Hematopoietic multipotent progenitor cell treated with erythropoietin and hydrocortisone succinate and interleukin-3 and kit ligand, for 15 days (in vitro differentiated cells): ENCODE measurements at places on chromosomes 7 and 10.

DNA sequence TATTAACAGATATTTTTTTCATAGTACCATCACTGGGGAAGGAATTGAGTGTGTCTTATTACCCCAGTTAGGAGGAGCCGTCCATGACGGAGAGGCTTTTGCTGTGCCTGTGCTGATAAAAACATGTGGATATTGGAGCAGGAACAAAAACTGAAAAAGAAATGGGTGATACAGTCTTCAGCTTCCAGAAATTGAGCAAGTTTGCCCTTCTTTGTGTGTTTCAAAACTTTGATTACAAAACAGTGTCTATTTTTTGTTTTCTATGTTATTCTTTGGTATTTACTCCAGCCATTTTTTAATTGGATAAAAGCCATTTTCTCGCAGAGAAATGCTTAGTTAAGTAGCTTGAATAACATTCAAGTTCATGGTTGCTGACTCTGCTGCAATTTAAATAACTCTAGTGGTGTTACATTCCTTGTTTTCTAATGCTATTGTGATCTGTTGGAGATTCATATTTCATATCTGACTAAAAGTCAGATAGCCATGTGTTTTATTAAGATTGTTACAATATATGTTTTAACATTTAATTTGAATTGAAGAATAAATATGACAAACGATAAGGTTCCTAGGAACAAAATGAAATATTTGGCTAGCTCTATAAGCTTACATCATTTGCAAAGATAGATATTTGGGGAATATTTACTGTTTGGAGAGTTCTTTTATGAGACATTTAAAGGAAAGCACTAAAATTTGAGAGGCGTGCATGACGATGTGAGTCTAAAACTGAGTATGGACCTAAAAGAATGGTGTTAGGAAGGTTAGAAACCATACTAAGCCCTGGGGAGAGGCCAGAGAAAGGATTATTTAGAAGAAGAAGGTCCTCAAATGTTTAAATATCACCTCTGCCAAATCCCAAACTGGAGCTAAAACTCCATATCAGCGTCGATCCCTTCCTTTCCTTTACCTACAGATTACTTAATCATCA lies 747.3 kb upstream of the CELF2 start:
- DNase-seq: no peak

- no peak for DNase-seq
Measured at GRCh38 chr10:114304571-114305421, 65.7 kb downstream of the VWA2 start.

- no peak for DNase-seq
Measured at GRCh38 chr7:67309764-67310549, 313.3 kb downstream of the TYW1 start.

GRCh38 chr7:3028071-3028757 lies 15.5 kb downstream of the CARD11 start:
- no peak for DNase-seq

DNA sequence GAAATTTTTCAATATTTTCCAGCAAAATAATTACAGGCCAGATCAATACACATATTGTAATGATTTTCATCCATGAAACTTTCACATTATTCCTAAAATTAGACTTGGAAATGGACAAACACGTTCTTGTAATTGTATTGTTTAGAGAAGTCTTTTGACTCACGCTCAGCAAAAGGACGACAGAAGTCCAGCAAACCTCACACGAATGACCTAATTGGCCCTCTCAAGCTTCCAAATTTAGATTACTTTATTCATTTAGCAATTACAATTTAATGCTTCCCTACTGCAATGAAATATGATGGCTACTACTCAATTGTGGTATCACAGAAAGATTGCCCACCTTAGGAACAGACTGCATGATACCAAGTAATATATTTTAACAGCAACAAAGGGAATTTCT lies 702.2 kb downstream of the MAGI2 start:
- no peak for DNase-seq

GRCh38 chr10:51176976-51177695 lies 102.8 kb downstream of the PRKG1 start:
- DNase-seq: no peak

DNA sequence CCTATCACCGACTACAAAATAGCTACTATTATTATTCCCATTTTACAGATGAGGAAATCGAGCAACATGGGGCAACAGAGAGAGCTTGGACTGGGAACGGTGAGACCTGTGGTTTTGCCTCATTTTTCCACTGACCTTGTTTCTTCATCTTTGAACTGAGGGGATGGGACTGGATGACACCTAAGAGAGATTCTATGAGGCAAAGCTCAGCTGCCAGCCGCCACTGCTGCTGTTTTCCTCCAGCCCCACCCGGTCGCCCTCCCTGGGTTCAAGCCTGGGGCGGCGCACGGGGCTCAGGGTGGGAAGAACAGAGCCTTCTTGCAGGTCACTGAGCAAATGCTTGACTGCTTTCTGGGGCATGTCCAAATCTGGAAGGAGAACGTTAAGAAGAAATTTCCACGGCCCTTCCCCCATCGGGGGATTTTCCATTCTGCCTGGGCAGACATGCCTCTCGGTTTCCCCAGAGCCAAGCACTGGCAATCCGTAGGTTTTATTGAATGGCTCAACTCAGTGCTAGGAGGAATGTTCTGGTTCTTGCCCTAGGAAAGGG lies 12.3 kb downstream of the DDIT4 start:
- DNase-seq: no peak

GRCh38 chr10:8894148-8894547 lies 839.7 kb downstream of the GATA3 start:
- DNase-seq: no peak

DNA sequence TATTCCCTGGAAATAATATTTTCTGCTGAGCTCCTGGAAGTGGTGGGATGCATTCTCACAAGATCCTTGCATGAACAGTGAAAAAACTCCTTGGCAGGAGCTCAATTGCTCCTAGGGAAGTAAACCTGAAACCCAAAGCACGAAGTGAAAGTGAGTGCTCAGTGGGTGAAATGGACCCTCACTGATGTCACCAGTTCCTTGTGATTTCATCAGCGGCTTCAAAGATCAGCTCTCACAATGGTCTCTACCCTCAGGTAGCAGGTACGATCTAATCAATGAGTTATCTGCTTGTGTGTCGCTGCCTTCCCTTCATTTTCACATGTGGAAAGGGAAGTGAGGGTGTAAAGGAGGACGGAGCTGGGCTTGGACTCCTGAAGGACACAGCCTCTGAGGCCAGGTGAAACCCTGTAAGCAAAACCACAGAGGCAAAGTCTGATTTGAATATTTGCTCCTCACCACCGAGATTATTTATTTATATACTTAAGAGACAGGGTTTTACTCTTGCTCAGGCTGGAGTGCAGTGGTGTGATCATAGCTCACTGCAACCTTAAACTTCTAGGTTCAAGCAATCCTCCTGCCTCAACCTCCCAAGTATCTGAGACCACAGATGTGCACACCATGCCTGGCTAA lies 255.4 kb upstream of the LYZL1 start:
- DNase-seq: no peak

- DNase-seq: no peak
Measured at GRCh38 chr10:131464789-131465188, 153.3 kb upstream of the TCERG1L start.

GRCh38 chr10:17120694-17121093 lies 8.9 kb downstream of the CUBN start:
- no peak for DNase-seq

- no peak for DNase-seq
Measured at GRCh38 chr10:15265056-15265455, 96.6 kb upstream of the NMT2 start.

- DNase-seq: no peak
Measured at GRCh38 chr10:44885710-44886109, 25.4 kb upstream of the TMEM72 start.

DNA sequence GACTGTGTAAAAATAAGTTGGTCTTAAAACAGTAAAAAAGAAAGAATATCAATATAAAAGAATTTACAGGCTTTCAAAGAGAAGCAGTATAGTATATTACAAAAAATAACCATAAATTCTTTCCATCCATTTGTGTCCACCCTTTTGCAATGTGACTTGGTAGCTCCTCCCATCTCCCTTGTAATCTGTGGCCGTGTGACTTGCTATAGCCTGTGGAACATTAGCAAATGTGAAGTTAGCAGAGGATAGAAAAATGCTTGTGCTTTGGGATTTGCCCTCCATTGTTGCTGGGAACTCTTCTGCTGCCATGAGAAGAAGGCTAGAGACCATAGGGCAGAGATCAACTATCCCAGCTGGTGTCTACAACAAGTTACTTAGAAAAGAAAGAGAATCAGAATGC lies 30.2 kb downstream of the KLHL7 start:
- no peak for DNase-seq

GRCh38 chr7:22793593-22794462 lies 28.8 kb downstream of the TOMM7 start:
- no peak for DNase-seq

DNA sequence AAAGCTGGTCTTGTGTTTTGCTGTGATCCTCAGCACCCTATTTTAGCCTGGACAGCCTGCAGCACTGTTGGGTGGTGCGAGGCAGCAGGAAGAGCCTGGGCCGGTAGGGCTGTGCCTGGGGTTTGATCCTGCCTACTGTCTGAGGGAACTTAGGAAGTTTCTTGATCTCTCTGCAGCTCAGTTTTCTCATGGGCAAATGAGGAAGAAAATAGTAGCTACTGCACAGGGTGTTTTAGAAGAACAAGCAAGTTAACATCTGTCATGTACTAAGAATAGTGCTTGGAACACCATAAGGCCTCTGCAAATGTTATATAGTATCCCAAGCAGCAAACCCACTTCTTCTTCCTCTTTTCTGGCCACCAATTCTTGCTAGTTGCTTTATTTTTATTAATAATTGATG lies 12.0 kb upstream of the AGR2 start:
- DNase-seq: no peak

- DNase-seq: no peak
Measured at GRCh38 chr7:27839099-27839498, 99.1 kb downstream of the TAX1BP1 start.

GRCh38 chr10:7302392-7302906 lies 108.4 kb downstream of the SFMBT2 start:
- no peak for DNase-seq

DNA sequence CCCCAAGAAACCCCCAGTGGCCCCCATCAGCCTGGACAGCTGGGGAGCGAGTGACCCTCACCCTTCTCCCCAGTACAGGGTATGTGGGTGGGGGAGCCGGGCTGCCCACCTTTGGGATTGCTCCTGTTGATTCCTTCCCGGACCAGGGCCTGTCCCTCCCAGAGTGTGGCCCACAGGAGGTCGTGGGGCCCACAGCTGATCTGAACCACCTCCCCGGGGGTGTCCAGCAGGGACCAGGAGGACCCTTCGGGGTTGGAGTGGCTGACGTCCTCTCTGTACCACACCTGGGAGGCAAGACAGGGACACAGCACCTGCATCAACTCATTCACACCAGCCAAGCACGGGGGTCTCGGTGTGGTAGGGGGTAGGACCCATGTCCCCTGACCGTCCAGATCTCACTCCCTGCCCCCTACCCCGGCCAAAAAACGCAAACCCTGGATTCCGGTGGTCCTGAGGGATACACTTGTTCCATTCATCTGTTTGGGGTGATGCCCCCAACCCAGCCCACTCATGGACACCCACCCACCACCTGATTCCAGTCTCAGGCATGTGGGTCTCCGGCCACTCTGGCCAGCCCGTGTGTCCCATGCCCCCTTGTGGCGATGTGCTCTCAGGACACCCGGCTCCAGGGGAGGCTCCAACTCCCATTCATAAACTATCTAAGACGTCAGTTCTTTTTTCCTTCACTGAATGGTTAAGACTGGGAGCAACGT lies 10.9 kb downstream of the TECPR1 start:
- peak; percentile 27 for DNase-seq

DNA sequence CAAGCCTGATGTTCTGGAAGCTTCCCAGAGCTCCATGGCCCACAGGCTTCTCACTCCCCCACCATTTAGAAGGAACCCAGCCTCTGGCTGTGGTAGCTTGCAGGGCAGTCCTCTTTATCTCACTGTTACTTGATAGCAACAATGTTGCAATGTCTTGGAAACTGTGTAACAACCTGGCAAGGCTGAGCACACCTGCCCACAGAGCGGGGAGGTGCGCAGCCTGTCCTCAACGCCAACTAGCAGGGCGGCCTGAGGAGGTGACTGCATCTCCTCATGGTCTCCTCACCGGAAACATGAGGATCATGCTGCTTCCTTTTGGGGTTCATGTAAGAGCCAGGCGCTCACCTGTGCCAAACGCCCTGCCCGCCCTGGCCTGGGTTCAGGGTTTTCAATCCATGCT lies 43.7 kb upstream of the INSIG1 start:
- DNase-seq: no peak

DNA sequence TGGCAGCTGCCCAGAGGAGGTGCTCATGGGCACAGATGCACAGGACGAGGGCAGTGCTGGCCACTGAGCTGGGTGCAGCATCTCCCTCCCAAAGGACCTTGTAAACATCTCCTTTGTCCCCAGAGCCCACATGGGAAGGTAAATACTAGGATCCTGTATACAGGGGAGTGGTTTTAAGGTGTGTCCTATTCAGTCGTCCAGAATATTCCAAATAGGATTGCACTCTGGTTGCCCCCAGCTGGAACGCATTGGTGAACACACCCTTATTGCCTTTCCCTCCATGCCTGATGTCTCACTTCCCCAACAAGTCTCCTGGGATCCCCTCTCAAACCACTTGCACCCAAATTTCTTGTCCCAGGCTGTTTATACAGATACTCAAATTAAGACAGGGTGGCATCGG lies 152.0 kb upstream of the PCBD1 start:
- no peak for DNase-seq

DNA sequence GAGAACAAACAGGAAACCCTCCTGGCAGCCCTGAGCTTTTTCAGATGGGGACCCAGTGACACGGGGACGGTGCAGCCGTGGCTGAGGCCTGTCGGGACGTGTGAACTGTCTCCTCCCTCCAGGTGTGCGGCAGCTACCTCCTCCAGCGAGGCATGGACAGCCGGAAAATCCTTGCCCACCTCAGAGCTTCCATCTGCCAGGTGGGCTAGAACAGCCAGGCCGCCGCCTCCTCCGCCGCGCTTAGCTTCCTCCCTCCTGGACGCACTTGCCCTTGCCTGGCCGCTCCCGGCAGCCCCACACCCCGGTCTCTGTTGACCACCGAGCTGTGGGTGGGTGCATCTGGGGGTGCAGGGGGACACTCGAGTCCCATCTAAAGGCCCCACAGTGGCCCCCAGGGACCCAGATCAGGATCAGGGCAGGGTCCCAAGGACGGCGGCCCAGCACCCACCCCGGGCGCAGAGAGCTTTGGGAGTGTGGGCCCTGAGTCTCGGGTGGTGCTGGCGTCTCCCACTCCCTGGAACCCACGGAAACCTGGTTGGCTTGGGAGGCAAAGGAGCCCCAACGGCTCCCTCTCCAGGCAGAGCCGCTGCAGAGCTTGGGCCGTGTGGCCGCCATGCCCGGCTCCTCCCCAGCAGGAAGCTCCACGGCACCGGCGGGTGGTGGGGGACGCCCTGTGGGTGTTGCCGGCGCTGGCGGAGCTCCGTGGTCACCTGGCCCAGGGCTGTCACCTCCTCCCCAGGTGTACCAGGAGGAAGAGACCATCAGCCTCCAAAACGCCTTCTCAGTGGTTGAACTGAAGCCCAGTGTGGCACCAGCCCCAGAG lies 32.9 kb upstream of the UTF1 start:
- no peak for DNase-seq

GRCh38 chr10:14833106-14833505 lies 4.7 kb downstream of the CDNF start:
- no peak for DNase-seq
